Activated CD4-positive, alpha-beta T cell treated with anti-CD3 and anti-CD28 coated beads, Interleukin-2, amount 10 ng/mL, durations not matched to agents 24 days and 14 days (primary cell): ENCODE measurements at places on chromosomes 5 and 9. TPM values are rescaled to one million over a fixed set of nuclear protein-coding genes. Genes with fewer than 3 reads are reported as not detected.

The CTNND2 gene
- not detected in 2 replicates for total RNA-seq

The SPINK4 gene
- not detected in 2 replicates for total RNA-seq

The NR5A1 gene
- total RNA-seq = not detected in 2 replicates

The SPRY4 gene
- 1.4 and 1.5 TPM in 2 replicates for total RNA-seq

The ORM2 gene
- total RNA-seq = not detected in 2 replicates

The ANKDD1B gene
- total RNA-seq = 0.36 and 0.40 TPM in 2 replicates

The RIOK2 gene
- total RNA-seq = 40.8 and 42.0 TPM in 2 replicates

The TPRN gene
- total RNA-seq = 15.1 and 16.3 TPM in 2 replicates

The GDF9 gene
- 0.30 and 0.45 TPM in 2 replicates for total RNA-seq

The CATSPER3 gene
- 0.54 and 0.64 TPM in 2 replicates for total RNA-seq

The CDH9 gene
- not detected in 2 replicates for total RNA-seq

The PCDHGB2 gene
- 0.63 and 0.97 TPM in 2 replicates for total RNA-seq

The RLN1 gene
- total RNA-seq = 0.59 and 0.84 TPM in 2 replicates

The MLANA gene
- total RNA-seq = not detected in 2 replicates

The ELOVL7 gene
- 0.56 and 1.1 TPM in 2 replicates for total RNA-seq

The TMEM38B gene
- total RNA-seq = 10.9 and 12.0 TPM in 2 replicates

The FOXD4L5 gene
- 0.17 TPM in 1 of 2 replicates, not detected in the other for total RNA-seq

The CA9 gene
- 0.52 and 0.82 TPM in 2 replicates for total RNA-seq

The PCSK5 gene
- 1.6 and 1.9 TPM in 2 replicates for total RNA-seq

The GABRA1 gene
- total RNA-seq = not detected in 2 replicates

The TAF11L5 gene
- total RNA-seq = not detected in 2 replicates

The RXFP3 gene
- total RNA-seq = not detected in 2 replicates

The TMEM174 gene
- not detected in 2 replicates for total RNA-seq

The PHF24 gene
- 0.14 and 0.57 TPM in 2 replicates for total RNA-seq

The TAS2R1 gene
- total RNA-seq = not detected in 2 replicates
